ENCODE measurements at places on chromosomes 4 and X.

DNA sequence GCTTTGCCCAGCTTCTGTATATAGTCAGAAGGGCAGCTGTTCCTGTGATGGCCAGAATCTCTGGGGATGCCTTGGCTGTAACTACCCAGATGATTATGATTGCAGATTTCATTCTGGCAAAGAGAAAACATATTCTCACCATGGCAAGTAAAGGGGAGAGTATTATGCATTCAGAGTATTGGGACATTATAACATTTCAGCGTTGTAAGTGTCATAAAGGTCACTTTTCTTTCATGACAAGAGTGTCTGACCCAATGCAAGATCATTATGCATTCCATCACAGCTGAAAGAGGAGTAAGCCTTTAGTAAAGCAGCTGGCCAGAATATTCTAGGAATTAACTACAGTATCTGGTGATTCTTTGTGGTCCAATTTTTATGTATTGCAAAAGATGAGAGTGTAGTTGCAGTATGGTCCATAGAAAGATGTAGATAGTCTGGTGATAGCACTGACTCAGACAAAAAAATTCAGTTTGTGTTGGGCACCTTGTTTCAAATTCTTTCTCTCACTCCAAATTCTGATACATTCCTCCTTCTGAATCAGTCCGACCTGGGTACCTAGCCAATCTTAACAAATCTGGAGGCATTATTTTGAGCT, 2366.3 kb downstream of the PCDH7 start:
- DNase-seq: no peak

DNA sequence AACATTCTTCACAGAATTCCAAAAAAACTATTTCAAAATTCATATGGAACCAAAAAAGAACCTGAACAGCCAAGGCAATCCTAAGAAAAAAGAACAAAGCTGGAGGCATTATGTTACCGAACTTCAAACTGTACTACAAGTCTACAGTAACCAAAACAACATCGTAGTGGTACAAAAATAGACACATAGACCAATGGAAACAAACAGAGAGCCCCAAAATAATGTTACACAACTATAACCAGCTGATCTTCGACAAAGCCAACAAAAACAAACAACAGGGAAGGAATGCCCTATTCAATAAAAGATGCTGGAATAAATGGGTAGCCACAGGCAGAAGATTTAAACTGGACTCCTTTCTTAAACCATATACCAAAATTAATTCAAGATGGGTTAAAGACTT, 1189.6 kb downstream of the PCDH18 start:
- no peak for DNase-seq

DNA sequence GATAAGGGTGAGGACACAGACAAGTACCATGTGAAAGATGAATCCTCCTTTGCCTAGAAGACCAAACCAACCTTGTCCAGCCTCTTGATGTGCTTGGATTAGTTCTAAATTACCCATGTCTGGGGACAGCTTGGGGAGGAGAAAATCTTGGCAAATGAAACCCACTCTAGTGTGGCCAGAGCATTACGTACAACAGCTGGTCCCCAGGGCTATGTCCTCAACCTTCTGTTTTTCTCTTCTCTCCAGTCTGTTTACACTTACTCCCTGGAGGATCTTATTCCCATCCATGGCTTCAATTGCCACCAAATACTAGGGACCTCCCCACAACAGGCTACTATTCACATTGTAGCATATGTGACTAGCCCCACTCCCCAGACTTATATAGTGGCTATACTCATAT, 384.5 kb downstream of the OPHN1 start:
- DNase-seq: no peak

DNA sequence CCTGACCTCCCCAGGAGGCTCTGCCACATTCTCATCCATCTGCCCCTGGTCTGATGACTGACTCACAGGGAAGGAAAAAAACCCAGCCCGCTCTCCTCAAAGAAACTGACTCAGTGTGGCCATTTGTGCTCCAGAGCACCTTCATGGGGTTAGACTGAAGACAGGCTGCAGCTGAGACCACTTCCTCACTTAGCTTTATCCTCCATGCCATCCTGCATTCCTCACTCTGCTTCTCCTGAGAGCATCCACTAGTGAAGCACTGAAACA, 35.9 kb upstream of the HPSE start:
- DNase-seq: no peak

GRCh38 chrX:72554448-72555140, 18.0 kb downstream of the HDAC8 start:
- DNase-seq: no peak

GRCh38 chrX:153967536-153968224, 3.9 kb downstream of the HCFC1 start:
- DNase-seq: no peak

- DNase-seq: no peak
Observed at GRCh38 chr4:81562093-81562492, 90.4 kb upstream of the RASGEF1B start.

Measured in stimulated activated CD8-positive, alpha-beta memory T cell treated with anti-CD3 and anti-CD28 coated beads, Interleukin-7, amount 100 ng/mL, for 24 hours (primary cell).